GM13977 (cell line): ENCODE measurements at places on chromosomes 7 and 10.
A peak's percentile ranks its signal among the peaks of the same experiment; 100 is the strongest.

DNA sequence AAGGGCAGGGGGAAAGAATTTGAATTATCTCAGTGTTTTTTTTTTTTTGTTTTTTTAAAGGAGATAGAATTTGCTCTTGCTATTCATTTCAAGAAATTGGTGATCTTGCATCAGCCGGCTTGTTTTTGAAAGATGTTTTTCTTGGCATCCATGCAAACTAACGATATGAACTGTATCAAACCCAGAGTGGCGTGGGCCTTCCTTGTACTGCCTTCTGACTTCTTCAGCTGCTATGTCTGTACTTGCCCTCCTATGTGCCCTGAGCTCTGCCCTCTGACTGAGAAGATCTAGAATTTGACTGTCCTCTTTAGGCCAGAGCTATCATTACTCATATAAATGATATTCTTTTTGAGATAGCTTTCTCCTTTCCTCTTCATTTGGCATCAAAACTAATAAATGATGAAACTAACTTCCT is 183.1 kb downstream of the EXOC4 start:
- no peak for DNase-seq

DNA sequence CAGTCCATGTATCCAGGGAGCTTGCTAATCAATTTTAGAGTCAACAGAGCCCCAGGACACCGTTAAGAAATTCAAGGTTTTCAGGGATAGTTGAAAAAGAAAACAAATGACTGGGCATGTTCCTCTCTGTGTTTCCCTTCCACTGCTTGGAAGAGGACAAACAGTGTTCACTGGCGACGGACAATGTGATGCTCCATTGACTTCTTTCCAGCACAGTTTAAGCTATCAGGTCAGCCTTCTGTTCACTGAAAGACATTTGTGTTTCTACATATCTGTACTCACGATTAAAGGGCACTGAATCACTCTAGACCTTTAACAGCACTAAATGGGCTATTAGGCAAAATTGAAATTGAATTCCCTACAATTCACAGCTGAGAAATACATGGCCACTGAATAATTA is 123.6 kb downstream of the RNLS start:
- no peak for DNase-seq

DNA sequence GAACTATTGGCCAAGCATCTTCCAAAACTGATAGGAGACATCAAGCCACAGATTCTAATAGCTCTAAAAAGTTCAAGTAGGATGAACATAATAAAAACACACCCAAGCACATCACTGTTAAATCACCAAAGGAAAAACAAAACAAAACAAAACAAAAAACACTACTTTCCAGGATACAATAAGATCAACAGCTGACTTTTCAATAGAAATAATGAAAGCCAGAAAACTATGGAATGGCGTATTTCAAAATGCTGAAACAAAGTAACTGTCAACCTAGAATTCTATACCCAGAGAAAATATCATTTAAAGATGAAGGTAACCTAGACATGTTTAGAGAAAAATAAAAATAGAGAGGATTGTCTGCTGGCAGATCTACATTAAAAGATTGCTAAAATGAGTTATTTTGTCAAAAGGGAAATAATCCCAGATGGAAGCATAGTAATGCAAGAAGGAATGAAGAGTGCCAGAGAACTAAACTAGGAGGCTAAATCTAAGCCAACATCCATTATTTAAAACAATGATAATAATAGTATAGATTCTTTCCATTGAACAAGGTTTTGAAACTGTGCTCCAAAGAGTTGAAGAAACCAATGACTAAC is 13.9 kb downstream of the TUBAL3 start:
- no peak for DNase-seq

DNA sequence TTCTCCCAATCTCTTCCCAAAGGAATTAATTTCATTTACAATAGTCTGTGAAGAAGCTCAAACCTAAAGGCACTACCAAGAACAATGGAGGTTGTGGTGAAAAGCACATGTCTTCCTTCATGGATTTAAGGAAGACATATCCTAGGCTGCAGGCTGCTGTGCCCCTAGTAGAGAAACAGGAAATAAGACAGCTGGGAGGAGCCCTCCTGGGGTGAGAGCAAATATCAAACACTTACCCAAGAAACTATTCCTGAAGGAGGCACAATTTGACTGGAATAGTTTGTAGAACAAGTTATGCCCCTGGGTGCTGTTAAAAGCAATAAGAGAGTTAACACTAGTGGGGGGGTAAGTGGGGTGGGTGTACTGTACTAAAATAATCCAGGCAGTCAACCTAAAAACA is 30.1 kb downstream of the PDZD8 start:
- no peak for DNase-seq

DNA sequence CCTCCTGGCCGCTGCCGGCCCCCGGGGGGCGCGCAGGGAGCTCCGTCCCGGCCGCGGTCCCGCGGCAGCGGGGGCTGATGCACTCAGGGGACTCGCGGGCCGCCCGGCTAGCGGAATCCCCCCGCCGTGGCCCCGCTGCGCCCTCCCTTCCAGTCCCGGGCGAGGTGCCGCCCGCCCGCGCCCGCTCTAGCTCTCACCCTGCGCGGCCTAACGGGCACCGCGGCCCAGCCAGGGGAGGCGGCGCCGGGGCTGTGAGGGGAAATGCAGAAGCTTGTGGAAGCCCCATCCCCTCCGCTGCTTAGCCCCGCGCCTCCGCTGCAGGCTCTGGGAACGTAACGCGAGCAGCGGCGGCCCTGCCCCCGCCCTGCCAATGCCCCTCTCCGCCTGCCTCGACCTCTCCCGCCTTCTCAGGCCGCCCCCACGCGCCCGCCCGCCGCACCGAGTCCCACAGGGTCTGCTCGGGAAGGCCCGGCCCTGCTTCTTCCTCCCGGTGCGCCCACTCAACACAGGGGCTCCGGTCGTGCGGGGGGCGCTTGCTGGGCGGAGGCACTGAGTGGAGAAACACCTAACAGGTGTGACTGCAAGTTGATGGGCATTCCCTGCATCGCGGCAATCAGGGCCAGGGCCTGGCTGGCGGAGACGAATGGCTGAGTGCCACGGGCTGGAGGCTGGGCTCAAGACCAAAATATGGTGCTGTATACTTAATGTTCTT is 384 bp upstream of the TMEM229A start:
- peak; percentile 19 for DNase-seq

GRCh38 chr7:50363327-50364060 is 59.0 kb downstream of the IKZF1 start:
- no peak for DNase-seq

- no peak for DNase-seq
Observed at GRCh38 chr10:24694086-24694485, 29.6 kb downstream of the ARHGAP21 start.

DNA sequence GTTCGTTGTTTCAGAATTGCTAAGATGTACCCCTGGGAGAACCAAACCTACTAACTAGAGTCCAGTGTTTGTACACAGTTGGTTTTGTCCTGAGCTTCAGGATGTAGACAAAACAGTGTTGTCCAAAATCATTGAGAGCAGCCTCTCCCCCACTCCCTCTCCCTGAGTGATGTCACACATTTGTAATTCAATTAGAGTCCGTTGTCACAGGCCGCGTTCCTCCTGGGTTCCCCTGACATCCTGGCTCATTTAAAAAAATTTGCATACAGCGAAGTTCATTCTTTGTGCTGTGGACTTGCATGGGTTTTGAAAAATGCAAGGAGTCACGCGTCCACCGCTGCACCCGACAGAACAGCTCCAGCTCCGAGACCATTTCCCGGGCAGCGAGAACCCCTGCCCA is 10.3 kb downstream of the GRIFIN start:
- no peak for DNase-seq

DNA sequence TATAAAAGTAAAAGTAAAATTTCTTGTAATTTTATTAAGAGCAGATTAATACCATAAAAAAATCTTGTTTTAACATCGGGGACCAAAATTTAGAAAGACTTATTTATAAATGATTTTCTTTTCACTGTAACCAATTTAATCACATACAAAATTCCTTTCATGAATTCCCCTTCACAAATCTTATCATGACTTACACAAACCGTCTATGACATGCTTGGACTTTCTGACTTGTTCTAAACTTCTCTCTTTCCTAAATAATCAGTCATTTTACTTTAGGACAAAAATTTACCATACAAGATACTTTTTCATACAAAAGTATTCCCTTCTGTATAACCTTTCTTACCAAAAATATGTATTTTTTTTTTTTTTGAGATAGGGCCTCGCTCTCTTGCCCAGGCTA is 9.3 kb downstream of the CROT start:
- no peak for DNase-seq

DNA sequence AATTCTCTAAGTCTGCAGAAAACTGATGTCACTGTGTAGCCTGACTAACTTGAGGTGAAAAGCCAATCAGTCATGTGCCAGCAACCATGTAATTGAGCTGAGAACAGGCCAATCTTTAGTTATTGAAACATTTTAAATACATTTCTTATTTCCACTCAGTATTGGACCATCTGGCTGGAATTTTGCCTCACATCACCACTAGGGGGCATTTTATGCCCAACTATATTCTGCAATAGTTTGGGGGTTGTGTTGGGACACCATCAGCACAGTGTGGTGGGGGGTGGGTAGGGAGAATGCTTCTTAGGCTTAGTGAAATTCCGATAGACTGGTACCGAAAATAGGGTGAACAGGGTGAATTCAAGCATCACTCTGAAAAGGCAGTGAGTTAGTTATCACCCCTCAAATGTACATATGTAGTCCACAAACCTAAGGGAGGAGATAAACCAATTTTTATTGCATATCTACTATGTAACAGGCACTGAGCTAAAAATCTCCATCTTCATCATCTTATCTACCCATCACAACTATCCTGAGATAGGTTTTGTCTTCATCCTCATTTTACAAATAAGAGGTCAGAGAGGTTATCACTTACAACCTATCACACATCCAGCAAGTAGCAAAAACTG is 17.8 kb downstream of the NPSR1 start:
- DNase-seq, result peak; percentile 29

GRCh38 chr7:102042016-102042656 is 224.7 kb downstream of the CUX1 start:
- no peak for DNase-seq

- DNase-seq, result no peak
Observed at GRCh38 chr10:11163780-11164550, 146.3 kb downstream of the CELF2 start.

GRCh38 chr10:50653142-50653541 is 29.4 kb upstream of the SGMS1 start:
- no peak for DNase-seq

DNA sequence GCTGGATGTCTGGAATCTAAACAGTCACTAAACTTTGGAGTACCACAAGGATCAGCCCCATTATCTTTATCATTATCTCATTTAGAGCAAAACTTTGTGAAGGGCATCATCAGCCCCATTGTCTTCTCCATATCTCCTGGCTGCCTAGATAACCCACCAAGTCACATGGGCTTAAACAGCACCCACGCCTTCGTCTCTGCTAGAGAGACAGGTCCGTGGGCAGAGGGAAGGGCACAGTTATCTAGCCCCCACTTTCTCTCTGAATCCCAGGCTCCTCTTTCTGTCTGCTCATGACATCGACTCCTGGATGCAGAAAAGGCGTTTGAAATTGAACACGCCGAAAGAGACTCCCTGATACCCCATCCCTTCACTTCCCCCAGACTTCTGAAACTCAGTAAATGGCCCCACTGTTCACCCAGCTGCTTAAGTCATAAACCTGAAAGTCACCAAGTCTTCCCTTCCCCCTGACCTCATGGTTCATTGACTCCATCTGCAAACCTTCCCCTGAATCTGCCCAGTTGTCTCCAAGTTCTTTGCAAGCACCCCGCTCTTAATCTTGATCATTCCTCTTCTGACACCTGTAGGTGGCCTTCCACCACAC is 20.9 kb upstream of the PARD3 start:
- peak; percentile 61 for DNase-seq

GRCh38 chr7:46651561-46652088 is 730.6 kb upstream of the IGFBP3 start:
- DNase-seq, result no peak

GRCh38 chr10:44761076-44761475 is 150.1 kb upstream of the TMEM72 start:
- DNase-seq, result no peak

DNA sequence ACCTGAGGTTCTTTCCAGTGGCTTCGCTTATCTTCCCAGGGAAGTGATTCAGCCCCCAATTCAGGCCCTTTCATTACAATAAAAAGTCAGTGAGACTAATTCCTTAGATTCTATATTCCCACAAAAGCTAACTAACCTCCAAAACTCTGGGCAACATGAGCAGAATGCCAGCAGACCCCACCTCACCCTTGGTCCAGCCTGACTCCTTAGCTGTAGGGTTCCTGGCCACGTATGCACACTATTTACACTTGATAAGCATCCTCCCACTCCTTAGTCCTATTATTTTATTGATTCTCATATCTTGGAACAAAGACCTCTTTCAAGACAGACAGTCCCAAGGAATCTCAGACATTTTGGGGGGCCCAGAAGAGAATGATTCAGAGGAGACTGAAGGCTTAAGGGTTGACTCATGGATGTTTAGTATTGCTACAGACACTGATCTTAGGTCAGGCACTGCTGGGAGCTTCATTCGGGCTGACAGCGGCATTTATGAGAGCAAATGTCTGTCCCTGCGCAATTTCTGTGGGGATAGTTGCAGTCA is 162.6 kb upstream of the GDF10 start:
- no peak for DNase-seq

DNA sequence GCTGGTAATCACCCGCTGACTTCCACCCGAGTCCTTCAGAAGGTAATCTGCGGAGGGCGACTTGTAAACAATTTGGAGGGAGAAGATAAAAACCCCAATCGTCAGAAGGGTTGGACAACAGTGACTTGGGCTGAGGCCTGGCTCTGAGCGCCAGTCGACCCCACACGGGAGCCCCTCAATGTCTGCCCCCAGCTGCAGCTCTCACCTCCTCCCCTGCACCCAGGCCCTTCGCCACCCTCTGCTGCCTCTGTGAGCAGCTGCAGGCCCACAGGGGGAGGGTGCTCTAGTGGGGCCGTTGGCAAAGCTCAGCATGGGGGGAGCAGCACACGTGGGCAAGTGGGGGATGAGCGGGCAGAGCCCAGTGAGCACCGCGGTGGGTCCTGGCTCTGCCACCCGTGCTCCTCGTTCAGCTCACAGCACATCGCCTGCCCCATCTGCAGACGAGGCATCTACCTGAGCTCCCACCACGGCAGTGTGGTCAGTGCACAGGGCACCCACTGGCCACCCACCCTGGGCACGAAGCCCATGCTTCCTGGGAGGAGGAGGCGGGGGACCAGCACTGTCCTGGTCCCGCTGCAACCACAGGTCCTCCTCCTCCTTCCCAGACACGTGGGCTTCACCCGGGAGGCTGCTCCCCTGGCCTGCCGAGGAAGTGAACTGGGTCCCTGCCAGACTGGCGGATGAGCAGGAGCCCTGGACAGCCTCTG is 280.5 kb downstream of the ELFN1 start:
- DNase-seq, result no peak
